ENCODE measurements at places on chromosomes 5 and 9.

DNA sequence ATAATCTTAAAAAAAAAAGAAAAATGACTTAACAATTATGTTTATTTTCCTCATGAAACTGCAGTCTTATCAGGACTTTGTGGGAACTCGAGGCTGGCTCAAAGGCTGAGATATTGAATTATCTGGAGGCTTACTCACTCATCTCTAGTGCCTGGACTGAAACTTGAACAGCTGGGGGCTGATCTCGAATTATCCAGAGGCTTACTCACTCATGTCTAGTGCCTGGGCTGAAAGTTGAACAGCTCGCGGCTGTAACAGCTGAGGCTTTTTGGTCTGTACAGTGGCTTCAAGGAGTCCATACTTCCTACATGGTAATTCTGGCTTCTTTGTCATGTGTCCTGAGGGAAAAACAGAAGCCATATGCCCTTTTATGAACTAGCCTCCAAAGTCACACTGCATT lies 371.9 kb downstream of the CETN3 start:
- no peak for DNase-seq

- no peak for DNase-seq
These were observed 13.8 kb upstream of the ISOC1 start for GRCh38 chr5:129080766-129081165.

- DNase-seq, result no peak
These were observed 116.2 kb downstream of the PRELID2 start for GRCh38 chr5:145718956-145719355.

DNA sequence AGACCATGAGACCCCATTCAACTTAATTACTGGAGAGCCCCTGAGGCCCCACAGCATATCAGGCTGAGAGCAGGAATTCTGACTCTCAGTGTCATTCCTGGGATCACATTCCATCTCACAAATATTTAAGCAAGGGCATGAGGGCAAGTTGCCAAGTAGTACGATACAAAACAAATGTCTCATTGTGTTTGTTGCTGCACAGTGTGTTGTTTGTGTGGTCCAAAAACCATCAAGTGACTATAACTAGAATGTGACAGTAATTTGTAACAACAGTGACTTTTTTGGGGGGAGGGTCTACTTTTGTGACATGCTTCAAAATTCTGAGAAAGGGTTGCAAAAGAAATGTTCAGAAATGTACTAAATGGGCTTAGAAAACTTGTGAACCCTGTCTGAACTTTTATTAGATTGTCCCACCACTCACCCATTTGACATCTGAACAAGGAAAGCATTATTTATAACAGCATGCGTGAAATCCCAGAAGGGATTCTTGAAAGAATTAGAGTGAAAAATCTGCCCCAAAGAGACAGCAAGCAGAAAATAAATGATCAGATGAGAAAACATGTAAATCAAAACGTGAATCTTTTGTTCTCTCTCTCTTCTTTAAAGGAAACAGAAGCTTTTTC lies 347.0 kb downstream of the NTRK2 start:
- DNase-seq, result no peak

DNA sequence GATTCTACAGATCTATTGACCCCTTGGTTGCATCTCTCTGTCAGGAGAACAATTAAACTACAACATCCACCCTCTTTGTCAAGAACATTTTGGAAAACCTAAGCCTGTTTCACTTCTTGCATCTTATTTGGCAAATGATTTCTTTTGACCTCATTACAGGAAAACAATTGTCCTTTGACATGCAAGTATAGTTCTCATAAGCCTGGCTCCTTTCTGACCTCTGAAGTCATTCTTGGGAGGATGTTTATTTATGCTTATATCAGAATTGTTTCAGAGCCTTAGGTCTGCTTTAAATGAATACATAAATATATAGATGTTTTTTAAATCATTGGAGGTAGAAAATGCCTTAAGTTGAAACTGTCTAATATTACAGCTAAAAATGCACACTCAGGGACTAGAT lies 361.3 kb upstream of the PTGER4 start:
- no peak for DNase-seq

DNA sequence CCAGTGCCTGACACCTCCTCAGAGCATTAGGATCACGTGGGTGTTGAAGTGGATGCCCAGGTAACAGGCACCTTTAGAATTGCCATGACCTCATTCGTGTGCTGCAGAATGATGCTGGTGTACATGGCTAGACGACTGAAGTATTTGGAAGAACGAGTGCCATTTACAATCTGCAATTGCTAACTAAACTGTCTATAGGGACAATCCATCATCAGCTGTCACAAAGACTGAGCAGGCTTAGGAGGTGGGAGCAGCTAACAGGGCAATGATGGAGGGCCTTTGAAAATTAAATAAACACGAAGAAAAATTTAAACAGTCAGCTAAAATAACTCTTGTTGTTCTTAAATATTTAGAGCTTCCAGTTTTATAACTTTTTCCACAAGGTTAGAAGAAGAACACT lies 375.8 kb downstream of the GADD45G start:
- DNase-seq, result no peak

- DNase-seq, result no peak
These were observed 30.0 kb upstream of the IL6ST start for GRCh38 chr5:56024810-56025150.

GRCh38 chr5:16888694-16889124 lies 47.4 kb downstream of the MYO10 start:
- no peak for DNase-seq

DNA sequence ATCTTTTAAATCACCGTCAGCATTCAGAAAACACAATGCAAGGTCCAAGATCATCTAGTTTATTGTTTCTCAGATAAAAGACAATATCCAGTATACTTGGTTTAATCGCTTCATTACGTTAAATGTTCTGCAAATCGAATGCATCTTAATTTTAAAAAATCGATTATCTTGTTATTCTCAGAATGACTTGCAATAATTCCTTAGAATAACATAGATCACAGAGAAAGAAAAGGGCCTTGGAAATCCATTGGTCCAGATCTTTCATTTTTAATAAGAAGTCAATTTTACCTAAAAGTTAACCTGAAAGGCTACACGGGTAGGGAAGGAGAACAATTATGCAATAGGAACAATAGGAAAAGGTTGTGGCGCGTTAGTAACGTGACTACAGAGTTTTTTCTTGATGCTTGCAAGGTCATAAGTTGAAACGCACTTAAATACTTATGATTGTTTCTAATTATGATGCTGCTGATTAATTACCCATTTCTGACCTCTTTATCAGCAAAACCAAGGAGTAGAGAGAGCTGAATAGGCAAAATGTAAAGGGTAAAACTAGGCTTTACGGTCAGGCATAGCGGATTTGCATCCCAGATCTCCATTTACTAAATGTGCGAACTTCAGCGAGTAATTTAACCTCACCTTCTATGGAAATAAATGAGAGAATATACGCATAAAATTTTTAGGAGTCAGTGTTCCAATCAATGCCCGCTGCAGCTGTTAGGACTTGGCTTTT lies 769 bp upstream of the LYRM7 start:
- DNase-seq, result no peak

DNA sequence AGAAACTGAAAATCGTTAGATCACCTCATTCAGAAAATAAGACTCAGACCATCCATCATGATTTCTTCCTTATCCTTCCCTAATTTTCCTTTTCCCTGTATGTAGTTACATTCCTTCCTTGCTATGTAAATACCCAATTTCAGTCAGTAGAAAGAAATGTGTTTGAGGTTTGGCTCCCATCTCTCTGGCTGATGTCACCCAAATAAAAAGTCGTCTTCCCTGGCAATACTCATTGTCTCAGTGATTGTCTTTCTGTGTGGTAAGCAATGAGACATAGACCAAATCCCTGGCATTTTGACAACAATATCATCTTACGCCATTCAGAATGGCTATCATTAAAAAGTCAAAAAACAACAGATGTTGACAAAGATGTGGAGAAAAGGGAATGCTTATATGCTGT lies 303.9 kb upstream of the EDIL3 start:
- no peak for DNase-seq

DNA sequence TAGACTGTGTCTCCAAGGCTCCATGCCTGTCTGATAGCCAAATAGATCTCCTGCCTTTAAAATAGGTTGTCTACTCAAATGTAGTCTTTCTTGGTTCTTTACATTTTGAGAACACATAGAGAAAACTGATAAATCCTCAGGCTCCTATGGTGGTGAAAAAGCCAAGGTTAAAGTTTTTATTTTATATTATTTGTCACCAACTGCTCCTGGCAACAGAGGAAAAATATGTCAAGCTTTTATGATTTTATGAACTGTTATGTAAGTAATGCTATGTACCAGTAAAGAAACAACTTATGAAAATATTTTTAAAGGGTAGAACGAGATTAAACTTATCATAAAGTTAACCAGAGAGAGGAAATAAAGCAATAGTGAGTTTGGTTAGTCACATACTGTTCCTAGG lies 222.8 kb downstream of the NR2F1-AS1 start:
- DNase-seq, result no peak

- DNase-seq, result no peak
These were observed 117.4 kb downstream of the GPR21 start for GRCh38 chr9:123150708-123151503.

DNA sequence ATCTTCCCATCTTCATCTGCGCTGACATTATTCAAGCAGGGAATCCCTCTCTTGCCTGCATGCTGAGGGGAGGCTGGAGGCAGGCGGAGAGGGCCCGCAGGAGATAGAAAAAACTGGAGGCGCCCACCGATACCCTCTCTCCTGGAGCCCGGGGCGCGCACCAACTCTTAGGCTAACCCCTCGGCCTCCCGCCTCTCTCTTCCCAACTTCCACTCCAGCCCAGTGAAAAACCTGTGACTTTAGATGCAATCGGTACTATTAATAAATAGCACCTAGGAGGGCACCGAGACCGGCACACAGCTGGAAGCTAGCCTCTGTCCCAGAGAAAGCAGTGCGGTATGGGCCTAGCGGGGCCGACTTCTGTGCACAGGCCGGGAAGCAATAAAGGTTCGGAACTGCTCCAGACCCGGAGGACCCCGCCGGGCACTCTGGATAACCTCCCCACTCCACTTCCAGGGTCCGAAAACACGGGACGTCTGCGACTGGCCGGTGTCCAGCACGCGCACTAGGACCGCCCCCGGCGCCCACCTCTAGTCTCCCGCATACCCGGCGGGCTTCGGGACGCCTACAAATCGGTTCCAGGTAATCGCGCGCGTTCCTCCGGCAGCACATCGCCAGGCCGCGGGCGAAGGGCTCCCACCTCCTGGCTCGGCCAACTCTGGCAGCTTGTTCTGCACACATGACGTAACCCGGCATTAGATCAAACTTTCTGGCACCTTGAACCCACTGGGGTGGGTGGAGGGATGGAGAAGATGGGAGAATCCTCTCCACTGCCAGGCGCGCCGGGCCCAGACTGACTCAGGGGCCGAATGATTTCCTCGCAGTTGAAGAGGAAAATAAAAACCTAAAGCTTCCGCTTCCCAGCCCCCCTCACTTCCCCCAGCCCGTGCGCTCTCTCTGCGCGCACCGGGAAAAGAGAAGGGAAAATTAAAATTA lies 1.4 kb downstream of the EFNA5 start:
- DNase-seq, result no peak

- no peak for DNase-seq
These were observed 232.4 kb downstream of the ESM1 start for GRCh38 chr5:54753034-54753433.

DNA sequence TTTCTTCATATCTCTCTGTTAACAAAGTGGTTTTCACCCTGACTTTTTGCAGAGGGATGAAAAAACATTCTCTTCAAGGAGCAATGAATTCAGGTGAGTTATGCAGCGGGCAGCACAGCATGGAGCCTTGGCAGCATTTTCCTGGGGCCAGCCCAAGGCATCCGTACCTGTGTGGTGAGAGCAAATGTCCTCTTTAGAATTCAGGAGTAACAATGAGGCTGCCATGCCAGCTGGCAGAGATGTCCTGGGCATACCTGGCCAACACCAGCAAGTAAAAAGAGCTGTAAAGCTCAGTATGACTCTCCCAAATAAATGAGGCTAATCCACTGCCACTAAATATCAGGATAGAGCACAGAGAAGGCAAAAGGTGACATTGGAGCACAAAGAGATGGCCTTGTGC lies 277.6 kb upstream of the TRPC7 start:
- DNase-seq, result no peak

GRCh38 chr9:33939924-33940874 lies 108.5 kb downstream of the UBAP2 start:
- DNase-seq, result no peak

- DNase-seq, result no peak
These were observed 156.5 kb upstream of the TMEM161B start for GRCh38 chr5:88425124-88425523.

GRCh38 chr5:54325272-54325609 lies 14.9 kb upstream of the ARL15 start:
- no peak for DNase-seq

DNA sequence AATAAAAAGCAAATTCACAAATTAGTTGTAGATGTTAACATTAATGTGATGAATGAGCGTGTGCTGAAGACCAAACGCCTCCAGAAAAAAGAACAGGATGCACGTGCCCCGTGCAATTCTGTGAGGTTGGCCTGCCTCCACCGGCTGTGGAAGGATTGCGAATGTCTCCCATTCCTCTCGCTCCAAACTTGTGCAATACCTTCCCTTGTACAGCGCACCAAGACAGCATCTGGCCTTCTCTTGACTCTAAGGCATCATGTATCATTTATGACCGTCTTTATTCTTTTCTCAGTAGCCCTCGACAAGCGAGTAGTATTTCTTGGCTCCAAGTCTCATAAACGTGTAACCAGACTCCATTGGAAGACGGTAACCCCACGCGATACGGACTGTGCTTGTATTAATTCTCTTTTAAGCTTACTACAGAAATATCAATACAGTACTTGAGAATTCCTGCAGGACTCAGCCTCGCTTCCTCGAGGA lies 1.5 kb upstream of the TESK1 start:
- no peak for DNase-seq

- DNase-seq, result no peak
These were observed 192.9 kb downstream of the CRB2 start for GRCh38 chr9:123548741-123549545.

DNA sequence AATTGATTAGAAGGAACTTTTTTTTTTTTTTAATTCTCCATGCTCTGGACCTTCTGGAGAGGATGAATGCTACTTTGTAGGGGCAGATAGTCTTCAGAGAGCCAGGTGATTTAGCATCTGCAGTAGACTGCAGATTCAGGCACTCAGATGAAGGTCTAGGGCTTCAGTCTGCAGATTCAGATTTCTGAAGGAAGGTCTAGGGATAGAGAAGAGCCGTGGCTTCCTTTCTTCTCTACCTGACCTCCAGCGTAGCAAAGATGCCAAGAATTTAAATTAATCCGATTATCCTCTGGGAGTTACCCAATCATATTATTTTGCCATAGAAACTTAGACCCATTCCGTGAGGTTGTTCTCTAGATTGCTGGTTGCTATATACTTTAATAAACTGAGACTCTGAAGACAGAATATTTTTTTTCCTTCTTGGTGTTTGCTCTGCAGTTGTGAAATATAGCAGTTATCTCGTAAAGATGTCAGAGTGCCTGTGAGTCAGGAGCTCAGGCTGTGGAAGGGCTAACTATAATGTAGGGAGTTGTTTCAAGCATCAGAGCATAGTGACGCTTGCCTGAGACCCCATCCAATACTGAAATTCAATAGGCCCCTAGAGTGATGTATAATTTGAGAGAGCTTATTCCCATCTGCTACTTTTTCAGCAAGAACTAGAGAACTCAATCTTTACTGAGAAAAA lies 132.7 kb upstream of the SLC12A2 start:
- DNase-seq, result no peak
